GOT3 (cell line): ENCODE measurements at places on chromosomes 16 and 17.

GRCh38 chr17:71315568-71315967, 805.3 kb upstream of the SOX9 start:
- DNase-seq: no peak

- no peak for DNase-seq
Measured at GRCh38 chr16:86764551-86764950, 186.2 kb downstream of the FOXL1 start.

GRCh38 chr16:2150418-2151187, 2.2 kb downstream of the RAB26 start:
- DNase-seq: no peak

GRCh38 chr17:75486951-75487350, 28.4 kb downstream of the CASKIN2 start:
- no peak for DNase-seq

GRCh38 chr17:4969551-4970173, 2.0 kb upstream of the SPAG7 start:
- DNase-seq: no peak

DNA sequence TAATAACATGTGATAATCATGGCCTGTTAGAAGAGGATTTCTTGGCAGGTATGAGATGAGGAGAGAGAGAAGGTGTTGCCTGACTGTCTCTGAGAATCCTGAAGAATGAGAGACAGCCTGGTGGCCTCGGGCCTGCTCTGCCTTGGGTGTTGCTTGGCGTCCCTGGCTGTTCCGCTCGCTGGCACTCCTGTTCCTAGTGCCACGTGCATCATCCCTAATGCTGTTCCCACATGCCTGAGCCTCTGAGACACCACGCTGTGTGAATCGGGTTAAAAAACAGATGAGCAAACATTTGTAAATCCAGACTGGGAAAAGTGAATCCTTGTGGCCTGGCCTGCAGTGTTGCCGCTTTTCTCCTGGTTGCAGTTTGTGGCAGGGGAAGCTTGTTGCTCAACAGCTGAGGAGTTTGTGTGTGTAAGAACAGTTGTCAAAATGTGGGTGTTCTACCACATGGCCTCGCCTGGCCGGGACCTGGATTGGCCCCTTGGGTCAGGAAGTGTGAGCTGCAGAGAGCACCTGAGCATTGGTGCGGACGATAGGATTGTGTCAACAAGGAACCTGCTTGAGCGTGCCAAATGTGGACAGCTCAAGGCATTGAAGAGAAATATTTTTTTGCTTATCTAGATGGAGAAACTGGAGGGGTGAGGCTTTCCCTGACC, 22.0 kb downstream of the UBN1 start:
- DNase-seq: no peak

DNA sequence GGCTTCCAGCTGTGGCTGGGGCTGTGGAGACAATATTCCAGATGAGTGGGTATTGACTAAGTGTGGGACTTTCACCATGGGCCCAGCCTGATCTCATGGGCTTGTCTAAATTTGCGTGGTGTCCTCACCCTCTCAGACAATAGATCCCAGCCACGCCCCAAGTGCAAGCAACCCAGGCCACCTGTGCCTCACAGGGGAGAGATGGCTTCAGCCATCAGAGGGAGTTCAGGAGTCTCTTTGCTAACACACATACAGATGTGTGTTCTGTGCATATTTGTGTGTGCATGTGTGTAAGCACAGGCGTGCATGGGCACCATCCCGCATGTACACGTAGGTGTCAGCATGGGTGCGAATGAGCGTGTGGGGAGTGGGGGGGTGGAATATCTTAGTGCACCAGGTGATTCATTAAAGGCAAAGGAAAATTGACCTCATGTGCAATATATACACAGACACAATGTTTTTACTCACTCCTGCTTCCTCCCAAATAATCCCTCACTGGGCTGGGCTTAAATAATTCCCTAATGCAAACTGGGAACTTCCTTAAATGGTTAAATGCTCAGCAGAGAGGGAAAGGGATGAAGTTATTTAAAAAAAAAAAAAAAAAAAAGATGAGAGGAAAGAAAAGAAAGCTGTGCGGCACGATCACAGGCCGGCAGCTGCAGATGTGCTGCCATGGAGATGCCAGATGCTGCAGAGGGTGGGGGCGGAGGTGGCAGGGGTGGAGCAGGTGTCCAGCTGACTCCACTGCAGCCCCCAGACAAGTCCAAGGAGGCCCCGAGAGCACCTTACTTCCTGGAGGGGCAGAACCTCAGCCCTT, 24.0 kb upstream of the CDC42EP4 start:
- DNase-seq: no peak

DNA sequence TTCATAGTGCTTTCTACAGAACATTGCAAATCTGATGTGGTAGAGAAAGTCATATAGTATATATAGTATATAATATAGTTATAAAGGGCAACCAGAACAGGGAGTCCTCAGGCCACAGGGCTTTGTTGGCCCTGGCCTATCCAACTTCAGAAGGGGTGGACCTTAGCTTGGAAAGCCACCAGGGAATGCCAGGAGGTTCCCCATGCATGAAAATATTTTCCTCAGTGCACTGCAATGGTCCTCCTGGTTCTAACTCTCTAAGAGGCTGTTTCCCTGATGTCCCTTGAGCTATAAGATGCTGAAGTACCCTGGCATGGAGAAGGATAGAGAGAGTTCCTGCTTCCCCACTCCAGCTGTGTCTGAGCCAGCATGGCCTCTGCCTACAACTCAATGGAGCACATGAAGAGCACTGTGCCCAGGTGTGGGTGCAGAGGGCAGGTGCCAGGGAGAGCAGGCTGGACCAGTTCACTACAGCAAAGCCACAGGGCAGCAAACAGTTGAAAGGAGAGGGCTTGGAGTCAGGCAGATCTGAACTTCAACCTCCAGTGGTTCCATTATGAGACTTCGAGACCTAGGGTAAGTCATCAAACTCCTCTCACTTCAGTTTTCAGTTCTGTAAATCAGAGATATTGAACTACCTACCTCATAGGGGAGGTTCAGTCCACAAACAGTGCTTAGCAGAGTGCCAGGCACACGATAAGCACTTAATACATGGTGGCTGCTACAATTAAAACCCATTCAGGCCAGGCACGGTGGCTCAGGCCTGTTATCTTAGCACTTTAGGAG, 183.1 kb downstream of the SALL1 start:
- no peak for DNase-seq

DNA sequence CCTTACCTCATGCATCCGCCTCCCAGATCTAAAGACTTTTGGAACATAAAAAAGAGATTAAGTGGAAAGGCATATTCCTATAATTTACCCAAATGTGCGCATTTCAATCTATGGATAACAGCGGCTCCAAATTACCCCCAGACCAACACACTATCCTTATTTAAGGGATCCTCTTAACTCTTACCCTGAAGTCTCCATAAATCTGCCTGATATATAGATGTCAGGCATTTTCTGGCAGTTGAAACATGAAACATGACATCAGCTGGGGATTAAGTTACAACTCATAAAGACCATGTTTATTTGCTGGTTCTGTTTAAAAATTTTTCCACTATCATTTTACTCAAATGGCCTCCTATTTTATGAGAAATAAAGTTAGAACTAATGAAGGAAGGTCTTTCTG, 478.5 kb upstream of the SALL1 start:
- DNase-seq: no peak

- DNase-seq: no peak
Measured at GRCh38 chr17:47802341-47803022, 19.1 kb downstream of the OSBPL7 start.
